ENCODE measurements at places on chromosomes 1 and 21.

GRCh38 chr21:39851002-39851618 is 16.1 kb upstream of the PCP4 start:
- DNase-seq: no peak

GRCh38 chr1:234967121-234967520 is 161.5 kb downstream of the TOMM20 start:
- no peak for DNase-seq

DNA sequence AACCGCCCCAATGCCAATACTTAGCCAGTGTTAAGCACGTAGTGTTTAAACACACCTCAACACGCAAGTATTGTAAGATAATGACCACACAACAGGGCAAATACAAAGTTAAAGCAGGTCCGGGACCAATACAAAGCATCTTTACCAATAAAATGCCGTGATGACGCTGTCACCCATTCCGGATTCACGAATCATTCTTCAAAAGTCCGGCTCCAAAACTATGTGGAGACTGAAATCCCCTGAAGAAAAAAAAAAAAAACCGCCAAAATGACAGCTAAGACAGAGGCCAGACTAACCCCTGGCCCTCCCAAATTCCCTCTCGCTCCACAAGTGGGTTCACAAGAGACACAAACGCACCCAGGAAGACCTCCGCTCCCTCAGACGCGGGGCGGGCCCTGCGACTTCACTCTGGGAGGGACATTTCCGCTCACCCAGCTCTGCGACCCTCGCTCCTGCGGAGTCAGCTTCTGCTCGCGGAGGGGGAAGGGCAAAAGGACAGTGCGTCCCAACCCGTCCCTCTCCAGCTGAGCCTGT is 625 bp upstream of the DARS2 start:
- peak; percentile 17 for DNase-seq

DNA sequence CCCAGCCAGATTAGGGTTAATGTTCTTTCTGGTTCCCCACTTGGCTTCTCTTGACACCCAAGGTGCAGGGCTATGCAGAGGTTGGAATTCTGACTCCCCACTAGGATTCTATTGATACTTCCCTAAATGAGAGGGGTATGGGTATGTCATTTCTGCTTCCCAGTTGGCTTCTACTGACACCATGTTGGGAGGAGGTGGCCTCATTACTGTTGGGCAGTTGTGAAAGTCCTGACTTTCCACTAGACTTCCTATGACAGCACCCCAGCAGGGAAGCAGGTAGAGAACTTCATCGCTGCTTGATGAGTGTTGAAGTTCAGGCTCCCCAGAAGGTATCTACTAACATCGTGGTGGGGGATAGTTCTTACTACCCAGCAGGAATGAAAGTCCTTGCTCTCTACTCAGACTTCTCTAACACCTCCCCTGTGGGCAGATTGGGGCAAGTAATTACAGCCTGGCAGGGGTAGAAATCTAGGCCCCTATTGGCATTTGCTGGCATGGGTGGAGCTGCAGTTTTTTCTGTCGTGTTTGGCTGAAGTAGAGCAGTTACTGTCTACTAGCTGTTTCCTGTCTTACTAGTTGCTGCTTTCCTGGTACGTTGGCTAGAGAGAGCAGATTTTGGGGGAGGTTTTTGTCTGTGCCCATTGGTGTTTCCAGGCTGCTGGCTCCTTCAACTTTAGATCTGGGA is 41.5 kb downstream of the ZYG11B start:
- no peak for DNase-seq

DNA sequence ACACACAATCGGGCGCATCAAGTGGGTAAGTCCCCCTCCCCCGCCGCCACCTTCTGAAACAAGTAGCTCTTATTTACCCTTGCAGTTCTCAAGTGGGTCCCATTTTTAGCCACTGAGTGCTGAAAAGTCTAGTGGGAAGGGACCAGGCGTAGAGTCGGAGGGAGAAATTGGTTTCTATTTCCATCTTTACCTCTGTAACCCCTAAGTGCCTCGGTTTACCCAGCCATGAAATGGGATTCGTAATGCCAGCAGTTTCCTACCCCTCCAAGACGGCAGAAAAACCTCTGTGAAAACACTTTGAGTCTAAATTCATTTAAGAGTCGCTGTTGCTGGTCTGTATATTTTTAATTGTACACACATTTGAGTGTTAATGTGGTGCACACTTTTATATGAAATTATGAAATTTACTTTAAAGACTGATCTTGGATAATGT is 928 bp downstream of the TLCD4 start:
- no peak for DNase-seq

DNA sequence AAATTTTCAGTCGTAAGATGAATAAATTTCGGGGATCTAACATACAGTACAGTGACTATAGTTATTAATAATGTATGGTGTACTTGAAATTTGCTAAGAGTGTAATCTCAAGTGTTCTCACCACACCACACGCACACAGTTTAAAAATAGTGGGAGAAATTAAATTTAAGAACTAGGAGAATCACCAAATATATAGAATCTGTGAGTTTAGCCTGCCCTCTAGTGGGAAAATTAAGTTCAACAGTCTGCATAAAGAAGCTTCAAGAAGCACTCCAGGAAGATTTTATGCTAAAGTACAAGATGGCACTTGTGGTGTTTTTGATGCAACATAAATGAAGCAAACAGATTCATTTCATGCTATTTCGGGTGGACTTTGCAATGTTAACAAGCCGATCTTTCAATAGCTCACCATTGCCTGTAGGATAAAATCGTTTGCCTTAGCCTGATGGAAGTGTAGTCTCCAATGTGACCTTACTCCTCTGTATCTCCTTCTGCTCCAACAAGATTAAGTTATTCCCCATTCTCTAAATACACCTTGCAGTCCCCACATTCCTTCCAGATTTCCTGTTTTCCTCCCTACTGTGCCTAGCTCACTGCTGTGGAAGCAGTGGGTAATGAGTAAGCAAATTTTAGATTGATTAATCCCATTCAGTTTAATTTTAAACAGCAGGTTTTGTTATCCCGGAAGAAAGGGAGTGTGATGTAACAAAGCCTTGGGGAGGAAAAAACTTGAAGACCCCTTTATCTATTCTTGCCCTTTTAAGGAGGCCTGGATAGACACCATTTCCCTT is 8.7 kb upstream of the PIK3C2B start:
- peak; percentile 22 for DNase-seq

DNA sequence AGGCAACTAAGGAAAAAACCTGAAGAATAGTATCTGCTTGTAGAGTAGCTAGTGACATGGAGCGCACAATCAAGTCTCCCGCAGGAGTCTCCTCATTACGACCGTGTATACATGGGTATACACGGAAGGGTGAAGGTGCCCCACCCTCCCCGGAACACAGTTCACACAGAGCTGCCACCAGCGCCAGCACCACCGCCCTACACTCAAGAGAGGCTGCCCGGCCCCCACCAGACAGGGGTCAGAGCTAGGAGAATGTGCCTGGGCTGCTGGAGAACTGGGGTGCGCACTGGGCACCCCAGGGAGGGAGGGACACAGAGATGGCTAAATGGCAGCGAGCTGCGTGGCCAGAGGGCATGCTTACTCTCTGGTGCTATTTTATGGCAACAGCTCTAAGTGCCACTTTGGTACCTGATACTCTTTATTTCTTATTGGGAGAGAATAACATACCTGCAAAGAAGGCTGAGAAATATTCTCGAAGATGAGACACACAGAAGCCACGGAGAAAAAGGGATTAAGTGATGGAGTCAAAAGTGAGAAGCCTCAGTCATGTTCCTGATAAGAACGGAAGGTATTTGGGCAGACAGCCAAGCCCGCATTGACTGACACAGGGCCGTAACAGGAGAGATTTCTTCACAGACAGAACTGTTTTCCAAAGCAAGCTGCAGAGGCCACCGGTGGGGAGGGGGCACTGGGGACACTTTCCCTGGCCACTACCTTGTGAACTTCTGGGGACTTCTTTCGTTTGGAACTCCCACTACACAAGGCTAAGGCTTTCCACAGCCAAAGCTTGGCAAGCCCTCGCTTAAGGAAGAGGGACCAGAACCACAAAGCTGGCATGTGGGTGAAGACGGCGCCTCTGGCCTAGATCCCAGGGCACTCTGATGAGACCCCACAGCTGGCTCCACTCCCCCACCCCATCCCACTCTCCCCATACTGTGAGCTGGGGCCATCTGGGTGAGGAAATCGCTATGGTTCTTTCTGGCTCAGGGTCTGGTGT is 108.0 kb downstream of the PGBD5 start:
- no peak for DNase-seq

DNA sequence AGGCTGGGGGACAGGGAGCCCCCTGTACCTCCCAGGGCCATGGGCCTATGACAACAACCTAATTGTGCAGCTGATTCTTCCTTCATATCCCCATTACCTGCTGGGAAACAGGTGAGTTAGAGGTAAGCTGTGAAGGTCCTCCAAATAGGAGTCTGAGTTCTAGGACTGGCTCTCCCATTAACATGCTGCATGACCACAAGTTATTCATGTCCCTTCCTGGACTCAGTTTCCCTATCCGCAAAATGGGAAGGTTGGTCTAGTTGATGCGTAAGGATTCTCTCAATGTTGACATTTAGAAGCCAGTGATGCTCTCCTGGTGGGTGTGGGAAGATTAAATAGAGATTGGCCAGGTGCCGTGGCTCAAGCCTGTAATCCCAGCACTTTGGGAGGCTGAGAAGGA is 4.1 kb downstream of the ZNF683 start:
- DNase-seq: no peak

- DNase-seq: no peak
Measured at GRCh38 chr21:43716376-43717165, 2.4 kb upstream of the PDXK start.

- DNase-seq: no peak
Measured at GRCh38 chr1:66290761-66291530, 243.0 kb upstream of the SGIP1 start.

- no peak for DNase-seq
Measured at GRCh38 chr1:61865646-61866220, 123.5 kb downstream of the PATJ start.

GRCh38 chr1:172342584-172343239 is 77.8 kb upstream of the C1orf105 start:
- DNase-seq: no peak

GRCh38 chr1:36156329-36157114 is 562 bp downstream of the MAP7D1 start:
- DNase-seq: no peak

- DNase-seq: peak; percentile 25
Measured at GRCh38 chr1:84301004-84301784, at the start of gene SAMD13. Gene SAMD13, plus strand, starts transcription at chr1:84301708. Its CDS starts 1,527 bp downstream, at chr1:84303235.

DNA sequence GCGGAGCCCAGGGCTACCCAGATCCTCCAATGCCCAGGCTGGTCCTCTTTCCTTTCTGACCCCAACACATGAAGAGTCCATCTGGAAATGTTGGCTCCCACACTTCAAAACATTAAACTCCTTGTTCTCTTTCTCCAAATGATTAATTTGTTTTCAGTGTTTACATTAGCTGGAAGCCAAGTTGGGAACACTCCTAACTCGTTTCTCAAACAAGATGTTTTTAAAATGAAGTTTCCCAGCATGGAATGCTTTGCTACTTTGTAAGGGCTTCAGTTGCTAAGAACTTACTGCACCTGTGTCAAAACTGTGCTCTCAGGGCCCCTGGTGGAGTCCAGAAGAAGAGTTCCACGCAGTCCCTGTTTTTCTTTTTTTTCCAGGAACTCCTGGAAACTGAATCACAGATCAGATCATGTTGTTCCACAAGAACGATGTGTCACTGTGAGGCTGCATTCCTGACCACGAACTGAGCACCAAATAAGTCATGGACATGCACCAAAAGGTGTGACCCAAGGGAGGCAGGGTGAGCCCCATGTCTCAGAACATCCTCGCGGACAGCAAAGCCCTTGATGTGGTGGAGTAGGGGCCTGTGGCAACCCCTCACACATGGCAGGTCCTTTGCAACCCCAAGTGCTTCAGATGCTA is 257.3 kb downstream of the KCNJ6 start:
- DNase-seq: peak; percentile 76

GRCh38 chr1:30471307-30471706 is 252.1 kb downstream of the MATN1 start:
- DNase-seq: no peak

DNA sequence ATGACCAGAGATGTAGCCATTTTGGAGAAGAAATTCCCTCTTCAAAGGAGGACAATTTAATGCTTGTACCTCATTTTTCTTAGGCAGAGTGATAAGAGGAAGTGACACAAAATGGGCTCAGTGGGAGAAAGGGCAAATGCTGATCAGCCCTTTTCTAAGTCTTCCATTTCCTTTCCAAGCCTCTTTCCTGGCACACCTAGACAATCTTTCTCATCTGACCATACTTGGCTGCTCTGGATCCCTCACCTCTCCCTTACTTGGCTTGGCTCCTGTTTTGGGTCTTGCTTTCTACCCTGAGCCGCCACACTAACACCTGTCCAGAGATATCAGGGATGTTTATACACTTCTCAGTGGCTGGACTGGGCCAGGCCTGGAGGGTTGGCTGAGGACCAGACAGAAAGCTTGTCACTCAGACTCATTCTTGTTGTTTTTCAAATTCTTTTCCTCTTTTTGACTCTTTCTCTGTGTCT is 13.1 kb downstream of the TXNIP start:
- no peak for DNase-seq

DNA sequence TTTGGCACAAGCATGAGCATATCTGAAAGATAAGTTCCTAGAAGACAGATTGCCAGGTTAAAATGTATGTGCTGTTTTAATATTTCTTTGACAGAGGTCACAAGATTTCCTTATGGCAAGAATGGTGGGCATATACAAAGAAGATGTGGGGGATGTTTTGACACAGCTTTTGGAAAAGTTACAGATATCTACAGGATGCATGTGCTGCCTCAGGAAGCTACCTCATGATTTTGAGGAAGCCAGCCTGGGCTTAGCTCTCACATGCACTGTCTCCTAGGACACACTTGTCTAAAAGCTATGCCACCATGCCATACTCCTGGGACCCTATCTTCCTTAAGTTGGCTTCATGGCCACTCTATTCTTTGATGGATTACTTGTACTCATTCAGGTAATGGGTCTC is 99.9 kb downstream of the C1orf94 start:
- no peak for DNase-seq

DNA sequence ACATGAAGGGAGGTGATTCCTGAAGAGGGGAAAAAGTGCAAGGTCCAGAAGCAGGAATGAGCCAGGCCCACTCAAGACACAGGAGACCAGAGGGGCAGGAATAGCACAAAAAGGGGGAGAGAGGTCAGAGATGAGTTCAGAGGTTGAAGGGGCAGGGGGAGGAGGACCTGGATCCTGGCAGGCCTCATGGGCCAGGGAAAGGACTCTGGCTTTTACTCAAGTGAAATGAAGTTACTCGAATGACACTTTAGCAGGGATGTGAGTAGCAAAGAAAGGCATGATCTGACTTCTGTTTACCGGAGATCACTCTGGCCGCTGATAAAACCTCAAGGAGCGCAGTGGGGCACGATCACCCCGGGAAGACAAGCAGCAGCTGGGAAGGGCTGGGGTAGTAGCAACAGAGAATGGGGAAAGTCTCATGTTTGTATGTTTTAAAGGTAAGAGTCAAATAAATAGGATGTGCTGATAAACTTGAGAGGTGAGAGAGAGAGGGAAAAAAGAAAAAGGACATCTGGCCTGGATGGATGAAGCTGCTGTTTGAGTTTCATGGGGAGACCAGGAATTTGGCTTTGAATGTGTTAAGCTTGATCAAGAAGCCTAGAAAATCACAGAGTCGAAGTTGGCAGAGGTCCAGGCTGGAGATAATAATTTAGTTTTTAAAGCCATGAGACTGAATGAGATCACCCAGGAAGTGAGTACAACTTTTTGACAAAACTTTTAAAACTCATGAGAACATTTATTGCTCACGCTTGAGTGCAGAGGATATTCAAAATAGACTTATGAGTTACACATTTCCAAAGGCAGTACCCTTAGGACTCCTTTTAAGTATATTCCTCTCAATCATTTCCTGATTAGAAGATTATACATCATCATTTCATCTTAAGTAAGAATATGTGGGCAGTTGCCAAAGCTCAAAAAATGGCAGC is 156.0 kb downstream of the RERE start:
- peak; percentile 60 for DNase-seq

GRCh38 chr1:193031431-193031830 is 27.7 kb downstream of the UCHL5 start:
- no peak for DNase-seq

All from skeletal muscle cell (primary cell).